ENCODE measurements at places on chromosomes 3 and 15.
A peak's percentile ranks its signal among the peaks of the same experiment; 100 is the strongest.

GRCh38 chr3:64099316-64099715 is 76.0 kb upstream of the PSMD6 start:
- DNase-seq, result no peak

- peak; percentile 82 for DNase-seq
These were observed 900 bp upstream of the GNB4 start for GRCh38 chr3:179452176-179452564.

- DNase-seq, result no peak
These were observed 5.1 kb downstream of the HIGD2B start for GRCh38 chr15:72680931-72681330.

GRCh38 chr15:81160312-81161159 is 26.5 kb downstream of the CFAP161 start:
- no peak for DNase-seq

All from T47D (cell line).